ENCODE measurements at places on chromosomes 4 and X. TPM values are rescaled to one million over a fixed set of nuclear protein-coding genes. Genes with fewer than 3 reads are reported as not detected.

The ANOS1 gene
- 0.14 TPM for total RNA-seq

The RHOXF2B gene
- not detected for total RNA-seq

The HSD17B13 gene
- 0.58 TPM for total RNA-seq

The TEX13D gene
- total RNA-seq = not detected

The SSX4 gene
- total RNA-seq = not detected

The NDP gene
- not detected for total RNA-seq

The EPHA5 gene
- not detected for total RNA-seq

Measured in CD4-positive, alpha-beta memory T cell (primary cell).